Left renal cortex interstitium (tissue), 4 donors: ENCODE measurements at places on chromosomes 5 and 9.

DNA sequence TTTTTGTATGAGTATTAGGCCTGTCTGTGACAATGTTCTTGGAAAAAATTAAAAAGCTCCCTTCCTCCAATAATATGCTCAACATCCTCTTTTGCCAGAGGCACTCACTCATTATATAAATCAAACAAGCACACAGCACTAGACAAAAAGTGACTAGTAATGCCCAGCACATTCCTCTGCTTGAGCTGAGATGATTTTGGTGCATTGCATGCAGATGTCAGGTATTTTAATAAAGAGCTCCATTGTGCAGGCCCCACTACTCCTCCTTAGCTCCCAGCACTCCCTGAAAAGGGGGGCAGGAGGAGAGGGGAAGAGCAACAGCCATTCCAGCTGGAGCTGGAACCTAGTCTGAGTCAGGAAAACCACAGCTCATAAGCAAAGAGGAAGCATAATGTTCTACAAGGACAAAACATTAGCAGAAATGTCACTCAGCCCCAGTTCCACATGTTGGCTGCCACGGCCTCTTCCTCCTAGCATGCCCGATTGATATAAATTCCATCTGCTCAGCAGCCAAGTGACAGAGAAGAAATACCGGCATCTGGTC is 348.5 kb downstream of the BNC2 start:
- DNase-seq = no peak

GRCh38 chr5:126348855-126349635 is 74.2 kb upstream of the GRAMD2B start:
- DNase-seq = no peak

DNA sequence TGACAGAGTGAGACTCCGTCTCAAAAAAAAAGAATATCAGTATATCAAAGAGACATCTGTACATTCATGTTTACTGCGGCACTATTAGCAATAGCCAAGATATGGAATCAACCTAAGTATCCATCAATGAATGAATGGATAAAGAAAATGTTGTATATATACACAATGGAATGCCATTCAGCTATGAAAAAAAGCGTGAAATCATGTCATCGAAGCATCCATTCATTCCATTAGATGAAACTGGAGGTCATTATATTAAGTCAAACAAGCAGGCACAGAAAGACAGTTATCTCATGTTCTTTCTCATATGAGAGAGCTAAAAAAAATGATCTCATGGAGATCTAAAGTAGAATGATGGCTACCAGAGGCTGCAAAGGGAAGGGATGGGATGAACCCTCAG is 180.9 kb upstream of the TLX3 start:
- no peak for DNase-seq

DNA sequence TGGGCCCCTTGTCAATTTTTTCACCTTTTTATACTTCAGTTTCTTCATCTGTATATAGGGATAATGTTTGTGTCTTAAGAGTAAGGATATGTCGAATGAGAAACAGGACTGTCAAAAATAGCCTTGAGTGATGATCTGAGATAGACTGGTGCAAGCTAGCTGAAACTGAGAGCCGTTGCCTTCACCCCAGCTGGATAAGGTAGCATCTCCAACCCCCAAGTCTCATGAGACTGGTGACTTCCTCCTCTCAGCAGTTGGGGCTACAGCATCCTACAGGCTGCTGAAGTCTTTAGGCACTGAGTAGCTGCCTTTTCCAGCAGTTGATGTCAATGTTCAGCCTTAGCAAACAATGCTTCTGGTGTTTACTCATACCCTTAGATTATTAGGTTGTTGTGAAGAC is 330.2 kb downstream of the OSTF1 start:
- no peak for DNase-seq

DNA sequence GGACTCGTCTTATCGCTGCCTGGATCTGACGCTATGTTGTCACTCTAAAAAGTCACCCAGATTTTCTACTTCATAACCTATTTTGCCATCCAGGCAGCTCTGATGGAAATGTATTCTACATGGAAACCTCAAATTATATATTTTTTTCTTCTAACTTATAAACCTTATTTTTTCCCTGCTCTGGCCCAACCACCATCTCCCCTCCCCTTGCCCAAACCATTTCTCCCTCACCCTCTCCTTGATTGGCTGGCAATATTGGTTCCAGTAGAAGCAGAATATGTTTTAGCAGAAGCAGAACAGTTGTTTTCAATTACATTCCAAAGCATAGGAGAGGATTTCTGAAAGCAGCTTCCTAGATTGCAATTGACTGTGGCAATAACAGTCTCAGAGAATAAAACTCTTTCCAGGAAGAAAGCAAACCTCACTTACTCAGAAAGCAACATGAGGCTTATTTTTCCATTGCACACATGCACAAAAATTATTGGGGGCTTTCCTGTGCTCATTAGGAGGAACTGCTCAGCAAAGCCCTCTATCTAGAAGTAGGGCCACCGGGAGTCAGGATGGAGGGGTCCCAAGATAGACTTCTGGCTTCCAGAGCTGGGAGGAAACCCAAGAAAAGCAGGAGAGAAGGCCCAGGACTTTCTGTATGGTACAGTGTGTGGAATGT is 191.8 kb downstream of the ESM1 start:
- DNase-seq = no peak

GRCh38 chr9:135221951-135222631 is 134.6 kb downstream of the OLFM1 start:
- no peak for DNase-seq

DNA sequence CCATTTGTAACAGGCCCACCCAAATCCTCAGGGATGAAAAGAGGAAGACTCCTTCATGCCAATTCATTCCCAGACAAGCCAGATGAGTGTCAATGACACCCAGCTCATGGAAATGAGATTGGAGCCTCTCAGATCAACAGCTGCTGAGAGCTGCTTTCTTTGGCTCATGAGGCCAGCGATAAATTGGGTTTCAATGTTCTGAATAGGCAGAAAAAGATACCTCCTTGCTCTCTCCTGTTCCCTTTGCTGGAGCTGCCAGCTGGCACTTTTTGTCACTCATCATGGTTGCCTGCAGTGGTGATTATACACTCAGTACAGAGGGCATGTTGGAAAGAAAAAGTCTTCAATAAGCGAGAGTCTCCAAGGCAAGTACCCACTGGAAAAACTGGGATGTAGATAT is 47.1 kb downstream of the SH3RF2 start:
- DNase-seq = no peak

- no peak for DNase-seq
Measured at GRCh38 chr5:151448038-151448985, 909 bp downstream of the SLC36A1 start.

DNA sequence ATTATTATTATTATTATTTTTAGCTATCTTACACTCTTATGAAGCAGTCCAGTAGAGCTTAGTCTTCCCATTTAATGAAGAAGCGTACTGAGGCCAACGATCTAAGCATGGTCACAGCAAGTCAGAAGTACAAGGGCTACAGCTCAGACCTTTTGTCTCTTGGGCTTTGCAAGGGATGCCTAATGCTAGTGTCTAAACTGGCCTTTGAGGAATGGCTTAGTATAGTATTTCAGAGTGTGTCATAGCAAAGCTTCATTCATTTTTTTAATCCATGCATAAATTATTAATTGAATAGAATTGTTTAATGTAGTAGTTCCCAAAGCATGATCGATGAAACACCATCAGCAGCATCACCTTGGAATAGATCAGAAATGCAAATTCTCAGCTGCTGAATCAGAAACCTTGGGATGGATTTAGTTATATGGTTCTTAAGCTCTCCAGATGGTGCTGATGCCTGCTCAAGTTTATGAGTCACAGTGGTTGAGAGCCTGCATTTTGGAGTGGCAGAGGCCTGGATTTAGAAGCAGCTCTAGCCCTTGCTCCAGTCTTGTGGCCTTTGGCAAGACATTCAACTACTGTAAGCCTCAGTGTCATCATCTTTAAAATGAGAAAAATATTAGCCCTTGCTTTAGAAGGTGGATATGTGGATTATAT is 6.1 kb downstream of the IL12B start:
- DNase-seq = no peak

DNA sequence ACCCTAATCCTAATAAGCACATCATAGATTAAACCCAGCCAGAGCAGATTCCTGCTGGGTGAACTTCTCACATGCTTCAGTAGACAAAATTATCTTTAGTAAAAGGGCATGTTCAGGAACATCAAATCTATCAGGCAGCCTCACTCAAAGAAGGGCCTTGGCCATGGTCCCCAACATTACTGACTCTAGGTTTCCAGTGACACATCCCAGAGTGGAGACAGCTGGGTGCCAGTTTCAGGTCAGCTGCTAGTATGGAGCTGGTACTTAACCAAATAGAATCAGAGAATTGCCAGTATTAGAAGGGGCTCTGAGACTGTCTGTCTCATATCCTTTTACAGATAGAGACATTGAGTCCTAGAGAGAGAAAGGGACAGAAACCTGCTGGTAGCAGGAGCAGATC is 44.1 kb upstream of the GALNT10 start:
- DNase-seq = no peak

- DNase-seq = no peak
Measured at GRCh38 chr9:95581900-95582299, 65.1 kb upstream of the PTCH1 start.

DNA sequence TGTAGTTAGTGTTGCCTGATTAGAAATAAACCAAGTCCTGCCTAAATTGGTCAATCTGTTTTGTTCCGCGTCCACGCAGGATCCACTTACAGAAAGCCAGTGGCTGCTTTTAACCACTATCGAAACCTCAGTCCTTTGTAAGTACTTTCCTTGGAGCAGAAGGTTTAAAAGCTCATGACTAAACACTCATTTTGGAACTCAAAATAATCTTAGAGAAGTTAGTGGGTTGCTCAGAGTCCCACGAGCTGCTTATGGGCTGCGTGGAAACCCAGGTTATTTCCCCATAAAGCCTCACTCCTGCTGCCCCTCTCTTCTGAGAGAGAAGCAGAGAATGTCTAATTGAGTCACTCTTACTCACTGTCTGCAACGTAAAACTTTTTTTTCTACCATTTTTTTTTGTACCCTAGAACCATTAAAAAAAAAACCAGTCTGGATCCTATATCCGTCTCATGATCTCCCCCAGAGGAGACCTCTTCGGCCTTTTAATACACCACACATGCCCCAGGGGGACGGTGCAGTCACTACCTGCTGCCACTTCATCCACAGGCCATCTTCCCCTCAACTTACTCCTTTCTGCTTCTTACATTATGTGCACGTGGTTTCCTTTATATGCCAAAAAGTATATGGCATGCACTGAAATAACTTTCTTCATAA is 7.6 kb downstream of the BASP1 start:
- DNase-seq = no peak

GRCh38 chr9:83242066-83242465 is 179.1 kb upstream of the RASEF start:
- no peak for DNase-seq

DNA sequence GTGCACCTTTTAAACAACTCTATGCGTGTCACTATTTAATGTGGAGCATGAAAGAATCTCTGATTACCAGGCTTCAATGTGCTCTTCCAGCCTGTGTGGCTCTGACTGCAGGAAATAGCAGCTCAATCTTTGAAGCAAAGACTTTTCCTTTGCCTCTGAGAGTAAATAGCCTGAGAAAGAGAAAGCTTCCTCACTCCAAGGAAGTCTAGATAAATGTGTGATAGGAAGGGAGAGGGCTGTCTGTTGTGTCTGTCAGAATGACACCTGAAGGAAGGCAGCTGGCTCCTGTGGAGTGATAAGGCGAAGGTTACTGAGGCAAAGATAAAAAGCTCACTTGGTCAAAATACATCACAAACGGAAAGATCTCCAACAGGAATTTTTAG is 205.3 kb upstream of the HAPLN1 start:
- no peak for DNase-seq

DNA sequence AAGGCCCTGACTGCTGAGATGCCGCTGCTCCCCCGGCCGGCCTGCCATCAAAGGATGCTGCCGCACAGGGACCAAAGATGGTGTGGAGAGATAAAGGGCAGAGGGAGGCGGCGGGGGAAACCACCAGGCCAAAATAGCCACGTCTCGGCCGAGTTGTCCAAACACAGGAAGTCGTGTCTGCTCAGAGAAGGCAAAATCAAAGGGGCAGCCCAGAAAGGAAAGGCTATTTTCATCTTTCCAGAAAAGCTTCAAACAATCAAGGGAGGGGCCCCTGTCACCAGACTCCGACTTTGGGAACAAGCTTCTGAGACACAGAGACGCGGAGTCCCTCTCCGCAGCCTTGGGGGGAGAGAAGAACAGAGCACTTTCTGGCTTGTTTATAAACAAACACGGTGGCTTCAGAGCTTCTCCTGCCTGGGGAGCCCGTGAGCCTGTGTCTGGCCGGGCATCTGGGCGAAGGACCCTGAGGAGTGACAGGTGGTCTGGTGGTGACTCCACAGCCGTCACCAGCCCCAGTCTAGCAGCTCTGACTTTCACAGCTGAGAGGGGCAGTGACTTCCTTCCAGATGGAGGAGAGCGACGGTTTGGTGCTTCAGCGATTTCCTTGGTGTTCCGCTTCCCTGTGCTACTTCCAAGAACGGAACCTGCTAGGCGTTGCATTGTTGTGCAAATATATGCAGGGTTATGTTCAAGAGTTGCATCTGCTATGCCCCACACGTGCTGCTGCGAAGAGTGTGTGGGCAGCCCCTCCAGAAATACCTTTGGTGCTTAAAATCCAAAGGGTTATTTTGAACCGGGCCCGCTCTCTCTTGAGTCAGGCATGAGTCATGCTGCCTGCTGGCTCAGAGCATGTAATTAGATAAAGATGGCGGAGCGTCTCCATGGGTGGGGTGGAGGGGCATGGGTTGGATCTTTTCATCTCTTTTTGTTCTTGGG is 24.0 kb downstream of the ADAMTSL2 start:
- DNase-seq = no peak

- no peak for DNase-seq
Measured at GRCh38 chr5:171700318-171700912, 85.2 kb upstream of the SMIM23 start.

DNA sequence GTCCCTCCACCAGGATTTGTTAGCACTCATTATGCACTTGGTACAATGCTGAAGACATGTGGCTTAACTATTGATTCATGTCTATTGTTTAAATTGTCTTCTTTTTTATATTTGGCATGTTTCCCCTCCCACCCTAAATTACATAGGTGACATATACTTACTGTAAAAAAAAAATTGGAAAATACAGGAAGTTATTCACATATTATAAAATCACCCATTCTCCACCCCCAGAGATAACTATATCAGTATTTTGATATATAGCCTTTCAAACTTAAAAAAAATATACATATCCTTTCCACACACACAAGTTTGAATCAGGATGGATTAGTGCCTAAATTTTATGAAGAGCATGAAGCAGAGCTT is 87.6 kb downstream of the FGF1 start:
- no peak for DNase-seq

DNA sequence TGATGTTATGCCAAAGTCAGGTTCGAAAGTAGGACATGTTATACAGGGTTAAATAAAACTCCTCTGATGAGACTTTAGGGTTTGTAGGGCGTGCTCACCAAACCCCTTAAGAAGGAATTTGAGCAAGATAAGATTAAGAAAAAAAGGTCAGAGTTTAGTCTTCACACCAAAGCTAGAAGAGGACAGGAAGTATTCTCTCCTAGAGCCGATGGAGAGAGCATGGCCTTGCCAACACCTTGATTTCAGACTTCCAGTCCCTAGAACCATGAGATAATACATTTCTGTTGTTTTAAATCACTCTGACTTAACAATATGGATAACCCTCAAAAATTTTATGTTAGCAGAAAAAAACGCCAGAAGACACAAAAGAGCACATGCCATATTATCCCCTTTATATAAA is 16.3 kb upstream of the PLCXD3 start:
- no peak for DNase-seq
